ENCODE measurements at places on chromosomes 4 and X.

DNA sequence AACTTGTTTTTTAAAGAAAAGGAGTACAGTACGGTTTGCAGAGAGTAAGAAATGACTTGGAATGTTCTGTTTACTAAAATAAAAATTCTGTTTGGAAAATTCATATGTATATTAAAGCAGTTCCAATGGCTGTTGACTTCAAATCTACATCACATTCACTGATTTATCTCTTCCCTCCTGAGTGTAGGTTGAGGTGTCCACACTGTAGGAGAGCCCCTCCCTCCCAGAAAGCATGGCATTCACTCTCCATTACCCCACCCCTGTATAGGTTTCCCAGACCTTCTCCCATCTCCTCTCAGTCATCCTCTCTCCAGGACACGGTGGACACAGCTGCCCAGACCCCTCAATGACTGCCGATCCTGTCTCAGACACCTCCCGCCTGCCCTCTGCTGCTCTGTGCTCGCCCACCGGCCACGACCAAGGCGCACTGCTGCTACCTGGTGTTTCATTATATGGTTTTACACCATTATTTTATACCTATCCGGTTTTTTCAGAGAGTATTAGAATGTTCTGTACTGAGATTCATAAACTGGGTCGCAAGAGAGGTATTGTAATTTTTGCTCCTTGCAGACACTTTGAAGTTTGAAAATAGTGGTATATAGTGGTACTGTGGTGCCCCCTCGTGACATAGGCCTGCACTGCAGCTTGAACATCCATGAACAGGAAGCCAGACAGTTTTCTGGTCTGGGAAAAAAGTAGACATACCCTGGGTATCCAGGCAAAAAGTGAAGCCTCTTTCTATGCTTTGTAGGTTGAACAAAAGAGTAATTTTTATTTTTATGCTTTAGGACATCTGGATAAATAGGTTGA is 38.8 kb upstream of the BEX4 start:
- no peak for DNase-seq

- no peak for DNase-seq
These were observed 295.2 kb upstream of the AGA start for GRCh38 chr4:177737387-177737940.

DNA sequence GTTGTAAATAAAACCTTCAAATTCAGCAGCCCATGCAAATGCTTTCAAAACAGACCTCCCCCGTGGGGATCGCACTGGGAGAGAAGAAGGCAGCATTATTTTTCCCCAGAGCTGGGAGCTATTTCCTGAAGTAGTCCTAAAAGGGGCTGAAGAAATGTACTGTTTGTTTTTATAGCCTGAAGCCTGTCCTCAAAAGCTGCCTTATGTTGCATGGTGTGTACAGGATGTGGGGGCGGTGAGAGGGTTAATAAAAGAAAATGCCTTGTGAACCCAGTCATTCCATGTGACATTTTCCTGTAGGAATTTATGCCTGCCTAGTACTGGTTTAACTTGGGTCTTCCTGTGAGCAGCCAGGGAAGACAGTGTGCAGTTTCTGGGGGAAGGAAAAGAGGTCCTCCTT is 144.1 kb downstream of the SOWAHB start:
- DNase-seq = no peak

DNA sequence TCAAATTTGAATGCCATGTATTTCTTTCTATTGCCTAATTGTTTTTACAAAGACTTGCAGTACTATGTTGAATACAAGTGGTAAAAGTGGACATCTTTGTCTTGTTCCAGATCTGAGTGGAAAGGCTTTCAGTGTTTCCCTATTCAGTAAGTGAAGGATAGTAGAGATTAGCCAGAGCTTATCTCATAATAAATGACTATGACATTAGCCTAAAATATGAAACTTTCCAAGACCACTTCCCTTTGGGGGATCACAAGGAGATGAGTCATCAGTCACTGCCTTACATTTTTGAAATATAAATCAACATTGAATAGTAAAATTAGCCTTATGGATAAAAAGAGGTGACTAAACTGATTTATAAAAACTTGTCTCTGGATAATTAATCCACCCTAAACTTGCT is 554.1 kb upstream of the MAGEB2 start:
- no peak for DNase-seq

- no peak for DNase-seq
These were observed 1.6 kb upstream of the PHOX2B start for GRCh38 chr4:41750121-41750625.

- DNase-seq = no peak
These were observed 8.7 kb downstream of the SMIM10 start for GRCh38 chrX:134999469-134999868.

GRCh38 chr4:56475917-56476316 is 8.5 kb downstream of the SRP72 start:
- no peak for DNase-seq

DNA sequence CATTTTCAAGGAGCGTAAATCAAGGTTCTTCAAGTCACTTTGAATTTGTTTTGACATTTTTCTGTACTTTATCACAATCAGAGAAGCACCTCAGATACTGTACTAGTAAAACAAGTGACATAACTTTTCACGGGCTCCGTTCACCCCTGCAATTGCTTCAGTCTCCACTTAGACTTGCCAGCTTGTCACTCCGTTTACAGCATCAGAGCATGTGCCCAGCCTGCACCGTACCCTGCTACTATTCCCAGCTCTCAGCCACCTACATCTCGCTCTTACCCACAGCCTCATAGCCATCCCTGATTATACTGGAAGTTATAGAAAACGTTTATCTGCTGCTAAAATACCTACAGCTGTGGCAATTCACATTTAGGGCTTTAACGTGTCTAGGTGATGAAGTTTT is 135.3 kb upstream of the TENM3 start:
- DNase-seq = no peak

GRCh38 chrX:80799584-80799983 is 10.1 kb downstream of the BRWD3 start:
- DNase-seq = no peak

Measured in esophagus squamous epithelium (tissue), 5 donors.